ENCODE measurements at places on chromosomes 5 and 9.
A peak's percentile ranks its signal among the peaks of the same experiment; 100 is the strongest.

GRCh38 chr5:112232667-112233066, 186.4 kb downstream of the EPB41L4A start:
- DNase-seq, result no peak

DNA sequence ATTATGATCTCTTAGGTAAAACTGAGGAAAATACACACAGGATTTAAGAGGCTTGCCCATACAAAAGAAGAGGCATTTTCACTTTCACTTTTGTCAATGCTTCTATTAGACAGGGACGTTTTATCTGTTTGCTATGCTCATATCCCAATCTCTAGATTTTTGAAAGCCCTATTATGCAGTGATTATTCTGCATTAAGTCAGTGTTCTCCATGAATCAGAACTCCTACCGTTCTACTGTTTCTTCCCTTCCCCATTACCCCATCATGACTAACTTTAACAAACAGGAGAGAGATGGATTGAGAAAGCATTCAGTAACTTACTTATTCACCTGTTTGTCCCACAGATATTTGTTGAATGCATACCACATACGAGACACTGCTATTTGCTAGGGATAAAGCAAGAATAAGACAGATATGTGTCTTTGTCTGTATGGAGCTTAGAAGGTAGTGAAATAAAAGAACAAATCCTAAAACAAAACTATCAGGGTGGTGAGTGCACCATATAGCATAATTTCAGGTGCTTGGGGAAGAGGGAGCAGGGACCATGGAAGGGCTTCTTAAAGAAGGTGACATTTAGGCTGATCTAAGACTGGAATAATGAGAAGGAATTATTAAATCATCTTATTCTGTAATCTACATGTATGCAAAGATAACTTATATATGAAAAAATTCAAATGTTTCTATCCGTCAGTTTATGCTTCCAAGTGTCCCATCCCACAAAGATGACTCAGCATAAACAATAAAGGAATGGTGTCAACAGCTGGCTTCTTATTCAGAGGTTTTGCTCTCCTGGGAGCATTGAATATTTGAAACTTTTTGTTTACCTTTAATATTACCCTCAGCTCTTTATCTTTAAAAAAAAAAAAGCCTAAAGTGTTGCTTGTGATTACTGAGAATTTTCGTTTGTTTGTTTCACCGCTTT, 328.1 kb downstream of the HINT1 start:
- DNase-seq, result no peak

GRCh38 chr5:179168664-179169063, 108.5 kb downstream of the ZNF354C start:
- DNase-seq, result no peak

GRCh38 chr5:43772764-43773477, 169.9 kb downstream of the NNT start:
- peak; percentile 22 for DNase-seq

DNA sequence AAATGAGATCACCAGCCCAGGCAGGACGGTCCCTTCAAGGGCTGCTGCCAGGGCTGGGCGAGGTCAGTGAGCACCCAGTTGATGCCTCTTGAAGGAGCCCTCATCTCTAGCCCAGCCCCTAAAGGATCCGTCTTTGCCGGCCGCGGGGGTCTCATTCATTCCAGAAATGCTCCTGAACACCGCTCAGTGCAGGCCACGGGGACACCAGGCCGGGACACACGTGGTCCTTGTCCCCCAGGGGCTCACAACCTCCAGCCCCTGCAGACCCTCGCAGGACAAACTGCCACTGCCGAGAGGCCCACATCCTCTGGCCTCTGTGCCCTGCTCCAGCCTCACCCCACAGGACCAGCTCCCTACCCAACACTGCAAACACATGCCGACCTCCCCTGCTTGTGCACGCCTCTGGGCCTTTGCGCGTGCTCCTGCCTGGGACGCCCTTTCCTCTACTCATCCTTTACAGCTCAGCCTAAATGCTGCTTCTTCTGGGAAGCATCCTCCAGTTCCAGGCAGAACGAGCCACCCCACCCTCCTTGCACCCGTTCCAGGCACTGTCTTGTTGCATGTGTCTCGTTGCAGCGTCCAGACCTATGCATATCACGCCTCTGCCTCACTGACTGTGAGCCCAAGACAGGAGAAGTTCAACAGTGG, 10.3 kb upstream of the LAMC3 start:
- no peak for DNase-seq

- DNase-seq, result no peak
Measured at GRCh38 chr9:89365532-89365912, 47.2 kb downstream of the SECISBP2 start.

DNA sequence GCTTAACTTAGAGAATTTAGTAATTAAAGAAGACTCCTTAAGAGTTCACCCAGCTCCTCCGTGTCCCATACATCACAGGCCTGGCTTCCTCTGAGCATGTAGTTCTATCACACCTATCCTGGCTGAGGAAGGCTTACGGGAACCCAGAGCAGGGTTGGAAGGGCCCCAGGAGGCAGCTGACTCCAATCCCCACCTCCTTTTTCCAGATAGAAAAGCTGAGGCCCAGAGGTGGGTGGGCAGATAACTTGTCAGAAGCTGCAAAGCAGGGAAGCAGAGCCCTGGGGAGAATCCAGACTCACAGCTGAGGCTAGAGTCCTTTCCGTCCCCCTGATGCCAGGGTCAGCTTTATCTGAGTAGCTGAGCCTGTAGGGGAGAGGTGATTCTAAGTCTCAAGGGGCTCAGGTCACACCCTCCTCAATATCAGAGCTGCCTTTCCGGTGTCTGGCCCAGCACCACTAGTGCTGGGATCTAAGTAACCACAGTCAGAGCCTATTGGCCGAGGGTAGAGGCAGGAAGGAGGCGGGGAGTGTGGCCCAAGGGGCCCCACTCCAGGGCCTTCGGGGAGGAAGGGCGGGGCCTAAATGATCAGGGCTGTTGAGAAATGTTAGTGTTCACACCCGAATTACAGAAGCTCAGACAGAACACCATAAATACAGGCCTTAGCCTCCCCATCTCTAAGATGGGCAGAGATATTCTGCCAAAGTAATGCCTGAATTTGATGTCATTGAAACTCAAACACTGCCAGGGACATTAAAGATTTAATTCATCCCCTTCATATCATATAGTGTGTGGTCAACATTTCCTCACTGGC, 9.9 kb downstream of the CCDC69 start:
- DNase-seq, result no peak

- no peak for DNase-seq
Measured at GRCh38 chr9:119436261-119436660, 67.0 kb upstream of the BRINP1 start.

DNA sequence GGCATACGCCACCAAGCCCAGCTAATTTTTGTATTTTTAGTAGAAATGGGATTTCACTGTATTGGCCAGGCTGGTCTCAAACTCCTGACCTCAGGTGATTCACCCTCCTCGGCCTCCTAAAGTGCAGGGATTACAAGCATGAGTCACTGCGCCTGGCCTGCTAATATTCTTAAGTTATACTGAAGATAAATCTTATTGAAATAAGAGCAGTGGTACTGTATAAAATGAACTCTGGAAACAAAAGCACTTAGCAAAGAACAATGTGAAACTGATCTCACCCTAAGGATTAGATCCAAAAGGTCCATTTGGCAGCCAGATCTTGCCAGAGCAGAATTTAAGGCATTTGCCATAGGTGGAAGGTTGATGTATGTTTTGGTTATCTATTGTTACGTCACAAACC, 27.1 kb downstream of the CYSTM1 start:
- DNase-seq, result no peak

DNA sequence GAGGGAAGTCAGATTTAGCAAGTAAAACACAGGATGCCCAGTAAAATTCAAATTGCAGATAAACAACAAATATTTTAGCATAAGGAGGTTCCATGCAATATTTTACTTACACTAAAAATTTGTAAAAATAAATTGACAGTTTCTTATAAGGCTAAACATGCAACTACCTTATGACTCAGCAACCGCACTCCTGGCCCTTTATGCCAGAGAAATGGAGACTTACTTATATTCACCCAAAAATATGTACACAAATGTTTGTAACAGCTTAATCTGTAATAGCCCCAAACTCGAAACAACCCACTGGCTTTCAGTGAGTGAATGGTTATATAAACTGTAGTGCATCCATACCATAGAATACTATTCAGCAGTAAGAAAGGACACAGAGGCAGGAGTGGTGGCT, 28.6 kb upstream of the TRIM14 start:
- no peak for DNase-seq

DNA sequence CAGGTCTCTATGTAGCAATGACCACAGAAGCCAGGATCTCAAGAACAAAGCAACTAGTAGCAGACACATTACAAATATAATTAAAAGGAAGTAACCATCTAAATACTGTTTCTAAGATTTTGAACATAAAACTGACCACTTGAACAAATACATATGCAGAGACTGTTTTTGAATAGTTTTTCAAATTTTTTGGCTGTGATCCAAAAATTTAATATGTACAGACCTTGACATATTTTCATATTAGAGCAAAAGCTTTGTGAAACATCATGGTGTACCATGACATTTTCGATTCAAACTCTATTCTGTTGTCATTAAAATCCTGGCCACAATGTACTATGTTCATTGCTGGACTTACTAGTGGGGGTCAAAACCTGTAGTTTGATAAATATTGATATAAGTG, 126.5 kb downstream of the NUDT12 start:
- no peak for DNase-seq

DNA sequence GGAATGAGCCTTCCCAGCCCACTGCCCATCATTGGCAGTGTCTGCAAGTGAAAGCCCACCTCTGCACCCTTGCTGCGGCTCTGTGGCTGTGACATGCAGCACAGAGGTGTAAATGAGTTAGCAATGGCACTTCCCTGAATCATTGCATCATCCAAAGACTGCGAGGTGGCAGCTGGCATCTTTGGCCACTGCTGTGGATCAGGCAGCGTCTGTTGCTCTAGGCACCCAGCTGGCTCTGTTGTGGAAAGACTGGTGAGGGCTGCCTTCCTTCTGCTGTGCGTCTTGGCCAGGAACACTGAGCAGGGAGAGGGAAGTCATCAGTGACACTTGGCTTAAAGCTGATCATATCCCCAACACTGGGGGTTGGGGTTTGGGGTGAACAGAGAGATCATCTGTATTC, 64.5 kb downstream of the MFAP3 start:
- no peak for DNase-seq

DNA sequence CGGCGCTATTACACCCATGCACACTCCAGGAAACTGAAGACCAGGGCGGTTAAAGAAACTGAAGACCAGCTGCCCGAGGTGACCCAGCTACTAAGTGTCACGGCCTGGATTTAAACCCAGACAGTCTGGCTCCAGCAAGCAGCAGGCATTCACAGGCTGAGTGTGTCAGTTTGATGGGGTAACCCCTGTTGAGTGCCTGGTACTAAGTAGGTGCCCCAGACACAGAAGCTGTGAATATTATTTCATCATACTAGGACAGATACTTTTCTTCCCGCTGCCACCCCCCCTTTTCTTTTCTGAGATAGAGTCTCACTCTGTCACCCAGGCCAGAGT, 7.3 kb downstream of the ENG start:
- no peak for DNase-seq

DNA sequence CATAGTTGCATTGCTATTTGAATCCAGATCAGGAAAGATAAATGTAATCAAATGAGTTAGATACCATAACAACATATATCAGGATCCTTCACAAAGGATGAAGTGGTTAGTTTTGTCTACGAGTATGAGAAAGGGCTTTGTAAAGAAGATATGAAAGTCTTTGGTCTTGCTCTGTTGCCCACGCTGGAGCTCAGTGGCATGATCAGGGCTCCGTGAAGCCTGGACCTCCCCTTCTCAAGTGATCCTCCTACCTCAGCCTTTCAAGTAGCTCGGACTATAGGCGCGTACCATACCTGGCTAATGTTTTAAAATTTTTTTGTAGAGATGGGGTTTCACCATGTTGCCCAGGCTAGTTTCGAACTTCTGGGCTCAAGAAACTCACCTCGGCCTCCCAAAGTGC, 1.8 kb downstream of the SMC5 start:
- no peak for DNase-seq

All from GM04504 (cell line).